ENCODE measurements at places on chromosomes 13 and 19.
A peak's percentile ranks its signal among the peaks of the same experiment; 100 is the strongest.

DNA sequence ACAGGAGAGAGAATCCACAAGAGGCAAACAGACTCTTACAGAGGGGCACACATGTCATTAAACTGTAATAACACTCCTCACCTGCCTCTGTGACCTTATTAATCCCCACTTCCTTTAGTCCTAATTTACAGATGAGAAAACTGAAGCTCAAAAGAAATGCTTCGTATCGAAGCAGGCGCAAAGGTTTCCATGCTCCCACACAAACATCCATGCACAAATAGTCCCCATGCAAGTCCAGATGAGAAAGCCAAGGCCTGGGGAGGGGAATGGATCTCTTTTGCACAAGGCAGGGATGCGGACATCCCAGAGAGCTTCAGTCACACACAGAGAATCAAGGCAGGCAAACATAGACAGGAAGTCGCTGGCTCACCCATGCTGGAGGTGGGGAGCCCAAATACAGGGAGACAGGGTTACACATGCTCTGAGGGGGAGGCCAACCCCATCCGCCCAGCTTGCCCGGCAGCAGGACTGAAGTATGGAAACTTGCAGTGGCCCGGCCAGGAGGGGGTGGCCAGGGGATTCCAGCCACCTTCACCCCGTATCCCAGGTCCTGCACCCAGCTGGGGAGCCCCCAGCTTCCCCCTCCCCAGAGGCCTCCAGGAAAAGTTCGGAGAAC lies 468 bp downstream of the S1PR5 start:
- DNase-seq = no peak

GRCh38 chr19:33374236-33374714 lies 766 bp downstream of the CEBPG start:
- DNase-seq = peak; percentile 41

GRCh38 chr19:51365211-51365964 lies 800 bp downstream of the ETFB start:
- no peak for DNase-seq

GRCh38 chr13:51275101-51275500 lies 52.9 kb downstream of the FAM124A start:
- DNase-seq = no peak

DNA sequence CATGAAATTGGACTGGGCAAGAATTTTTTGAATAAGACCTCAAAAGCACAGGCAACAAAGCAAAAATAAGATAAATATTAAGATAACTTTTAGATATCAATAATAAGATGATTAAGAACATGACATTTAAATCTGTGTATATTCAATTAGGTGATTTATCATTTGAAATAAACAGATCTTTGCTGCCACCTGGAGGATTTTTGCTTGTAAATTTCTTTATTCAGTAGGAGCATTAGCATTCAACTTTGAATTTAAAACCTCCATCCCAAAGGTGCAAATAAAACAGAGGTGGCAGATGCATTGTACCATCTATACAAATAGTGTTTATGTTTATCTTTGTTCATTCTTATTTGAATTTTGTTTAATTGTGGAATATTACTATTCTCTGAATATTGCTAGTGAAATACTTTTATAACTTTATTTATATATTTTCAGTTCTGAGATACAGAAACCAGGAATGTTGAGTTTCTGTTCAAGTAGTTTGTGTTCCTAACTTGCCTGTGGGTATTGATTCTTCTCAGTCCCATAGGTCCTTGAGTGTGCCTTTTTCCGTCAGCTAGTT lies 20.9 kb downstream of the COG6 start:
- no peak for DNase-seq

GRCh38 chr13:31793246-31793645 lies 53.9 kb downstream of the RXFP2 start:
- no peak for DNase-seq

DNA sequence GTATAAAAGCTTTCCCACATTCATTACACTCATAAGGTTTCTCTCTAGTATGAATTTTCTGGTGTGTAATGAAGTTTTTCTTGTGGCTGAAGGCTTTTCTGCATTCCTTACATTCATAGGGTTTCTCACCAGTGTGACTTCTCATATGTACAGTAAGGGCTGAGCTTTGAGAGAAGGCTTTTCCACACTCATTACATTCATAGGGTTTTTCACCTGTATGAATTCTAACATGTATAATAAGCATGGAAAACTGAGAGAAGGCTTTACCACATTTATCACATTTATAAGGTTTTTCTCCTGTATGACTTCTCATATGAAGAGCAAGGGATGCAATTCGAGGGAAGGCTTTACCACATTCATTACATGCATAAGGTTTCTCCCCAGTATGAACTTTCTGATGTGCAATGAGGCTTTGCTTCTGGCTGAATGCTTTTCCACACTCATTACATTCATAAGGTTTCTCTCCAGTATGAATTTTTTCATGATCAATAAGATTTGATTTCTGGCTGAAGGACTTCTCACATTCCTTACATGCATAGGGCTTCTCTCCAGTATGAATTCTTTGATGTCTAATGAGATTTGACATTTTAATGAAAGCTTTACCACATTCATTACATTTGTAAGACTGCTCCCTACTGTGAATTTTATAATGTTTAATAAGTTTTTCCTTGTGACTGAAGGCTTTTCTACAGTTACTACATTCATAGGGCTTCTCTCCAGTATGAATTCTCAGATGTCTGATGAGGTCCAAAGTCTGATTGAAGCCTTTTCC lies 42.6 kb downstream of the ZNF527 start:
- DNase-seq = no peak

GRCh38 chr13:95530178-95530577 lies 22.3 kb upstream of the CLDN10 start:
- no peak for DNase-seq

All from sciatic nerve (tissue), 2 donors.